Anterior cingulate cortex (tissue), 58 donors: ENCODE measurements at places on chromosomes 11 and 22.

- DNase-seq, result no peak
Measured at GRCh38 chr22:39655004-39655579, 84.5 kb downstream of the CACNA1I start.

DNA sequence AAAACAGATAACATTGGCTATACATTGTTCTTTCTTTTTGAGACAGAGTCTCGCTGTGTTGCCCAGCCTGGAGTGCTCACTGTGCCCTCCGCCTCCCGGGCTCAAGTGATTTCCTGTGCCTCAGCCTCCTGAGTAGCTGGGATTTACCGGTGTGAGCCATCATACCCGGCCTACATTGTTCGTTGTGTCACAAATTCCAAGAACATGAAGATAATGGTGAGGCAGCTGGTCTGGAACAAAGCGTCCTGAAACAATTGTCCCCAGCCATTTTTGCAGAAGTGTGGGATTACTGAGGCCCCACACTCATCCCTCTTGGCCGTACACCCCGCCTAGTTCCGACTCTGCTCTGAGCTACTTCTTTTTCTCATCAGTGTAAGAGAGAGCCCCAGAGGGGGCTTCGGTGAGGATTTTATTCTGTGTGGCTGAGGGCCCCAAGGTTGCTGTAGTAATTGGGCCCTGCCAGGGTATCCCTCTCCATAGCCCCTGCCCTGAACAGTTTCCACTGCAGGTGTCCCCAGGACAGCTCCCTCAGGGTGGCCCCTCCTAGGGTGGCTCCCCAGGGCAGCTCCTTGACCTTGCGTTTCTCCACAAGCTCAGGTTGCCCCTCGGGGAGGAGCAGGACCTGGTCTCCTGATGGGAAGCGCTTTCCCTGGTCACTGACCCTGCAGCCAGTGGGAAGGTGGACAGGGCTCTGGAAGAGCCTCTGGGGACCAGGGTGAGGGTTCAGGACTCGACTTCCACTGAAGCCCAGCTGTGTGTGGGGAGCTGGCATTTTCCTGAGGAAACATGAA is 13.1 kb upstream of the ARSA start:
- DNase-seq, result no peak

GRCh38 chr11:40281052-40281580 is 1178.3 kb downstream of the LRRC4C start:
- no peak for DNase-seq

GRCh38 chr11:134020598-134020997 is 48.3 kb upstream of the JAM3 start:
- no peak for DNase-seq

DNA sequence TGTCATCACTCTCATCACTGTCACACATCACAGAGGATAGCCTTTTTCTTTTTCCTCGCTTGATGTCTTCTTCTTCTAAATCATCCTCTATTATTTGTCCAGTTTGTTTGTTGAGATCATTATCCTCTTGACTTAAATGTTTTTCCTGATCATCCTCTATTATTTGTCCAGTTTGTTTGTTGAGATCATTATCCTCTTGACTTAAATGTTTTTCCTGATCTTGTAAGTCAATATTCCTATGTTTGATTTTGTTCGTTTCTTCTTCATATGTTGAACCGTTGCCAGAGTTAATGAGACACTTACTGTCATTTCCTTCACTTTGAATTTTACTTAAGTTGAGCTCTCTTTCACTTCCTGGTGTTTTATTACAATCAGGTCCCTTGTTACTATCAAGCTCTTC is 5.6 kb downstream of the CCDC82 start:
- DNase-seq, result no peak

DNA sequence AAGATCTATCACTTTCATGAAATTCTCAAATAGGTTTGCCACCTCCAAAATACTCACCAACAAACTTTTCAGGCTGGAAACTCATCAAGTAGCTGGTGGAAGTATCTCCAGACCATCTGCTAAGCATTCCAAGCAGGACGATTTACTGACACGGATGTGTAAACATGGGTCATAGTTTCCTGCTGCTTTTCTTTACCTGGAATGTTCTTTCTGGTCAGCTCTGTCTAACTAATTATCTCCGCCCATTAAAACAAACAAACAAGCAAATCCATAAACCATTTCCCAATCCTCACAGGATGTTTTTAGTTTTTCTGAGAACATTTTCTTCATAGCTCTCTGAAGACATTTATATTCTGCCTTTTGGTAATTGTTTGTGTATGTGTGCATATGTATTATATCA is 397.0 kb downstream of the METTL15 start:
- no peak for DNase-seq

DNA sequence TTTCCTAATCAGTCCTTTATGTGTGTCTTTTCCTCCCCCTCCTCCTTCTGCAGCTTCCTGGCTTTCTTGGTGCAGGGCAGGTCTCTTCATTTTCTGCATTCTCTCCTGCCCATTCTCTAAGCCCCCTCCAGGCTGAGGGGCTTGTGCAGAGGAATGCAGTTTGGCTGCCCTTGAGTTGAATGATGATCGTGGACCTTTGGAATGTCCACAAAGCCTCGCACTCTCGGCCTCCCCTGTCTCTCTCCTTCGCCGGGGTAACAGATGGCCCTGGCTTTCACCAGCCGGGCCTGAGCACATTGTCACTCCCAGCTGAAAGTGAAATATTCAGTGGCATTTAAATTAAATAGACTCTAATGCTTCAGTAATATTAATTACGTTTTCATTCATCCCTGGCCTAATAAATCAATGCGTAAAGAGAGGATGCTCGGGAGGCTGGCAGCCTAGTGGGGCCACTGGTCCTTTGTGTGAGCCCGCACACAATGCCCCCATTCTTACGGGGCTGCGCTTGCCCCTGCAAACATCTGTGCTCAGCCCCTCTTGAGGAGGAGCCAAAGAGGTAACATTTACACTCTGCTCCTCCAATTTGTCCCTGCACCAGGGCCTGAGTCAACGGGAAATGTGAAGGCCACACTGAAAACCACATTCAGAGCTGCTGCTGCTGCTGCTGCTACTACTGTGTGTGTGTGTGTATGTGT is 64.9 kb upstream of the PAX6 start:
- no peak for DNase-seq

DNA sequence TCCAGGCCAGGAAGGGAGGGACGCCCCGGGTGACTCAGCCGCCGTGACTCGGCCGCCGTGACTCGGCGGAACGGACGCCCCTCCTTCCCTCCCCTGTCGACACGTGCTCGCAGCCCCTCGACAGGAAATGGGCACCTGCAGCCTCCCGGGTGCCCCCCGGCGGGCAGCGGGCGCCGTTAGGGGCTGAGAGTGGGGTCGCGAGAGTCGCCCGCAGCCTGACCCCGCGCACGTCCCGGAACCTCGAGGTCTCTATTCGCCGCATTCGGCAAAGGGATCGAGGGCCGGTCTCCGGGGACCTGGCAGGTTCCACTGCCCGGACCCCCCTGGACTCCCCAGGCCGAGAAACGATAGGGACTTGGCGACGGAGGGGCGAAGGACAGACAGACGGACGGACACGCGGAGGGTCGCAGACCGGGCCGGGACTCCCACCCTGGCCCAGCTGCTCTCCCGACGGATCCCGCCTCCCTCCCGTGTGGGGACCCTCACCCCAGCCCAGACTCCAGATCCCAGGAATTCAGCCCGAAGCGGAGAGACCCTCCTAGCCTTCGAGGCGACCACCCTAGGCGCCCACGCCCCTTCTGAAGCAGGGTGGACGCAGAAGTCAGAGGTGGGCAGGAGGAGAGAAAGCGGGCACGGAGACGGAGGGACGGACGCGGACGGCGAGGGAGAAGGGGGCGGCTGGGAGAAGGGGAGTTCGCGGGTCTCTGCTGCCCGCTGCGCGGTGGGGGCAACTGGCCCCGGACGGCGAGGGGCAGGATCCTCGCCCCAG is 648 bp downstream of the FOSL1 start:
- DNase-seq, result no peak

DNA sequence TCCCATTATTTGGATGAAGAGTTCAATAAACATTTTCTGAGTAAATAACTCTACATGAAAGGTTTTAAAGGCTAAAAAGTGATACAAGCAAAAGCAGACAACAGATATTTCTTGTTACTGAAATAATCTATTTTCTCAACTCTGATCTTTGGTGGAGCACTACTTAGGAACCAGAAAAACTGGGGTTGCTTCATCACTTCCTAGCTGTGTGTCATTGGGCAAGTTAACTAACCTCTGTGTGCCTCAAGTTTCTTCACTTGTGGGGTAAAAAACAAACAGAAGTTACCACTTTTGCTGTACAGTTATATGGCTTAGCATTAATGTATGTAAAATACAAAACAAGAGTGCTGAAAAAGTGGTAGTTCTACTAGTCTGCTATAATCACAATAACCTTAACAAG is 5.6 kb downstream of the MAPK1 start:
- no peak for DNase-seq

DNA sequence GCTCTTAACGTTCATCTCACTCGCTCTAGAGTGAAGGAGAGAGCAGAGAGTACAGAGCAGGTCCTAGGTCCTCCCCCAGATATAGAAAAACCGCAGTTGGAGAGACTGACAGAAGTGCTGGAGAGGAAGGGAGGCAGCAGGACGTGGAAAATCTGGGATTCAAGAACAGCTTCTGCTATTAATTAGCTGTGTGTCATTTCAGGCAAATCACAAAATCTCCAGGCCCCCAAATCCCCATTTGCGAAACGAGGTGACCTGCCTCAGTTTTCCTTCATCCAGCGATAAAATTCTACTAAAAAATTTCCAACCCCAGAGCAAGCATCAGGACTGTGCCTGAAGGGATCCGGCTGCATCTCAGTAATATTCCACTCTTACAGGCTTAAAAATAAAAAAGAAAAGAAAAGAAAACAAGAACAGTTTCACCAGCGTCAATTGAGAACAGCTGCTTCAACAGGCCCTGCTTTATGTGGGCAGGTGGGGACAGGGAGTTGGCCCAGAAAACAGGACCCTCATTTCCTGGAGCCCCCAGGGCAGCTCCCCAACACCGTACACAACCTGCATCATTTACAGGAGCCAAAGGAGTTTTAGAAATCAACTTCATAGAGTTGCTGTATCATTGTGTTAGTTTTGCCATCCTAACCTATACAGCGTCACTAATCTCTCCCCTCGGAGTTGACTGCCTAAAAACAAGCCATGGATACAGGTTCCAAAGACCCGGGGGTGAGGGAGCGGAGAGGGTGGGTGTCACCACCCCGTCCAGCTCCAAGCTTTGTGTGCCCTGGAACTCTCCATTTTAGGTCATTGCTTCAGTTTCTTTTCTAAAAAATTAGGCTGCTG is 2.3 kb upstream of the MALAT1 start:
- DNase-seq, result peak; percentile 71

DNA sequence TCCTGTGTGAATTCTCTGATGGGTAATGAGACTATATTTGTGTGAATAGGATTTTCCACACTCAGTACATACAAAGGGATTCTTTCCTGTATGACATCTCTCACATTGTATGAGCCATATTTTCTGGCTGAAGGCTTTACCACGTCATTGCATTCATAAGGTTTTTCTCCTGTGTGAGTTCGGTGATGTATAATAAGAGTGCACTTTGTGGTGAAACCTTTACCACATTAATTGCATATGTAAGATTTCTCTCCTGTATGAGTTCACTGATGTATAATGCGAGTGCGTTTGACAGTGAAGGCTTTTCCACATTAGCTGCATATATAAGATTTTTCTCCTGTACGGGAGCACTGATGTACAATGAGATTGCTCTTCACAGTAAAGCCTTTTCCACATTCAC is 455.4 kb upstream of the CNTN5 start:
- DNase-seq, result no peak

DNA sequence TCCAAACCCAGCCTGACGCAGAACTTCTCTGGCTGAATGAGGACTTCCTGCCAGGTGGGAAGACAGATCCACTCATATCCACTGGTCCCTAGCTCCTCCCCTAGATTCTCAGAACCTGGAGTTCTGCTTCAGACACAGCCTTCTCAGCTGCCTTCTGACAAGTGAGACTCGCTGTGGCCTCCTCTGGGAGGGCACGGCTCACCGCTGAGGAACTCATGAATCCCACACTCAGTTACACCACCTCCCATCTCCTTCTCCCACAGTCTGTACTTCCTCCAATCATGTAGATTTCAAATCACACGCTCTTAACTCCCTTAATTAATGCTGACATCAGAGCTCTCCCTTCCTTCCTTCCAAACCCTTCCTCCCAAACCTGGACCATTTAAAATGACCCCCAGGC is 86.4 kb upstream of the TMEM45B start:
- no peak for DNase-seq

DNA sequence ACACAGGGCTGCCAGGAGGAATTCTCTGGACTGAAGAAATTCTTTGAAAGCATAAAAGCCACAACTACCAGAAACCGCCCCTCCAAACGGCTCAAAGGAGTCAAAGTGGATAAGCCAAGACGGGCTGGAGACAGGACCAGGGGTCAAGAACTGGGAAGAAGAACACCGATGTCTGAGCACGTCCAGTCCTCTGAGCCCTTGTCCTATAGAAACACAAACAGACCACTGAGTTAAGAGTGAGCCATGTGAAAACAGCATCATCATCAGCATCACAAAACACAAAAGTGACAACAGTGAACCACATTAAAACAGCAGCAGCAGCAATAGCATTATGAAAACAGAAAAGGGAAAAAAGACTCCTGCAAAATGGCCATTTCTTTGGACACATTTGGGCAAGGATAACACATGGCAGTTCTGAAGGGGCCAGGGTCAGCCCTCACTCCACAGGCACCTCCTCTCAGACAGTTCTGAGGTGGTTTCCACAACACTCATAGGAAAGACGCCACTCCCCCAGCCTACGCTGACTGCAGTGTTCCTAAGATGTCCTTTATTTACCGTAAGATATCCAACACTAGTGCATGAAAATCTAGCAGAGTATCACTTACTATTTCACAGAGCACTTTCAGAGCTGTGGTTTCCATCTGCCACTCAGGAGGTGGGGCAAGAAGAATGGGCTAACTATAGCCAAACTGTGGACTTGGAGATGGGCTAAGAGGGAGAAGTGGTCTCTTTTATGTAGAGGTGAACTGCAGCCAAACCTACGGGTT is 28.6 kb upstream of the YPEL1 start:
- DNase-seq, result no peak

DNA sequence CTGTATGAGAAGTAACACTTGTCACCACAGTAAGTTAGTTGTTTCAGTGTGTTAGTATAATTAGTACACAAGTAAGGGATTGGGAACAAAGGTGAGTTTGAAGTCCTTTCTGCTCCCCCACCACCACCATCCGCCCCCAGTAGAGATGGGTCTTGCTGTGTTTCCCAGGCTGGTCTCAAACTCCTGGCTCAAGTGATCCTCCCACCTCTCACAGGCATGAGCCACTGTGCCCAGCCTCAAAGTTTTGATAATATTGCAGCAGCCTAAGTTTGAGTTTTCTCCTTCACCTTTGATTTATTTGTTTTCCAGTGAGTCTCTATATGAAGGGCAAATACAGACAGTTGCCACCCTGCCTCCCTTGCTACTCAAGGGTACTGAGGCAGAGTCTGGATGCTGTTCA is 23.7 kb upstream of the GRK2 start:
- no peak for DNase-seq

GRCh38 chr22:36068776-36069344 is 40.2 kb upstream of the RBFOX2 start:
- DNase-seq, result no peak

DNA sequence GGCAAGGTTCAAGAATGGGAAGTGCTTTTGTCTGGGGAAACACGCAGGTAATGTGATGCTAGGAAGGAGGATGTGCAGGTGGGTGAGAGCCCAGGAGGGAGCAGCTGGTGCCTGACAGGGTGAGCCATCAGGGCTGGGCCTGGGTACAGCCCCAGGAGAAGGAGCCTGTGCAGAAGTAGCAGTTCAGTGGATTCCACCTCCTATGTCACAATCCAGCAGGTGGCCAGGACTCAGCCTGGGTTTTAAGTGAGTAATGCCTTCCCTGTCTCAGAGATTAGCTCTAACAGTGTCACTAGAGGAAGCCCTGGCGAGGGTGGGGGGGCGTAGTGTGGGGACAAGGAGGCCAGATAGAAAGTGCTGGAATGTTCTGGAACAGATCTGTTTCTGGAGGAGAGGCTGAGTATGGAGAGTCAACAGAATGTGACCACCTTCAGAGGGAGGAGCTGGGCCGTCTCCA is 8.1 kb downstream of the RIC8A start:
- DNase-seq, result no peak
